Forelimb muscle (tissue), 1 donor: ENCODE measurements at places on chromosomes 2 and 18. TPM values are rescaled to one million over a fixed set of nuclear protein-coding genes. Genes with fewer than 3 reads are reported as not detected.

DNA sequence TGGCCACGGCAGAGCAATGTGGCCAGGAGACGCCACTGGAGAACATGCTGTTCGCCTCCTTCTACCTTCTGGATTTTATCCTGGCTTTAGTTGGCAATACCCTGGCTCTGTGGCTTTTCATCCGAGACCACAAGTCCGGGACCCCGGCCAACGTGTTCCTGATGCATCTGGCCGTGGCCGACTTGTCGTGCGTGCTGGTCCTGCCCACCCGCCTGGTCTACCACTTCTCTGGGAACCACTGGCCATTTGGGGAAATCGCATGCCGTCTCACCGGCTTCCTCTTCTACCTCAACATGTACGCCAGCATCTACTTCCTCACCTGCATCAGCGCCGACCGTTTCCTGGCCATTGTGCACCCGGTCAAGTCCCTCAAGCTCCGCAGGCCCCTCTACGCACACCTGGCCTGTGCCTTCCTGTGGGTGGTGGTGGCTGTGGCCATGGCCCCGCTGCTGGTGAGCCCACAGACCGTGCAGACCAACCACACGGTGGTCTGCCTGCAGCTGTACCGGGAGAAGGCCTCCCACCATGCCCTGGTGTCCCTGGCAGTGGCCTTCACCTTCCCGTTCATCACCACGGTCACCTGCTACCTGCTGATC lies 4.9 kb downstream of the GPR17 start:
- DNase-seq, result no peak

- DNase-seq, result no peak
Observed at GRCh38 chr18:3979024-3979423, 476.1 kb downstream of the DLGAP1 start.

DNA sequence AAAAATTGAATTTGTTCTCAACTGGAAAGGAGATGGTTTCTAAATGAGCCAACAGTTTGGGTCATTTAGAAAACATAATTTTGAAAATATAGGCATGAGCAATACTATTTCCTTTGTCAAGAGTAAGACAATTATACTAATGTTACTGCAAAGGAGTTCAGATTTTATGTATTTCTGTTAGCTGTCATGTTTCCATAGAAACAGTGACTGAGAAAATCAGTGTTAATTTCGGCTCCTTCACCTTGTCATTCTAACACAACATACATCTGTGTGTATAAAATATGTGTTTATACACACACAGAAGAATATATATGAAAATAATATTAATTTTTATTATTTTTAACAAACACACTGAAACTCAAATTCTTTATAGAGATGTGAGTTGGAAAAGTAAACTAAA lies 178.0 kb upstream of the SPHKAP start:
- no peak for DNase-seq

DNA sequence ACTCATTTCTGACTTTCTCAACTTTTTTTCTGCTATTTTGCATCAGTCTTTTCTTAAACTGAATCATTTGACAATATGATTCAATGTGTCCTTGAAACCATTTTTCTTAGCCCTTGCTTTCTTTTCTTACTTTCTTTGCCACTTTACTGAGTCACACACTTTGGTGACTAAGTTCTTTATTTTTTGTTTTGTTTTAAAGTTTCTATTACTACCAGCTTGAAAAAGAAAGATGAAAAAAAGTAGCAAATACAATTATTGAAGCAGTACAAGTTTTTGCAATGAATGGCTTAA lies 116.5 kb downstream of the DOCK10 start:
- DNase-seq, result no peak

DNA sequence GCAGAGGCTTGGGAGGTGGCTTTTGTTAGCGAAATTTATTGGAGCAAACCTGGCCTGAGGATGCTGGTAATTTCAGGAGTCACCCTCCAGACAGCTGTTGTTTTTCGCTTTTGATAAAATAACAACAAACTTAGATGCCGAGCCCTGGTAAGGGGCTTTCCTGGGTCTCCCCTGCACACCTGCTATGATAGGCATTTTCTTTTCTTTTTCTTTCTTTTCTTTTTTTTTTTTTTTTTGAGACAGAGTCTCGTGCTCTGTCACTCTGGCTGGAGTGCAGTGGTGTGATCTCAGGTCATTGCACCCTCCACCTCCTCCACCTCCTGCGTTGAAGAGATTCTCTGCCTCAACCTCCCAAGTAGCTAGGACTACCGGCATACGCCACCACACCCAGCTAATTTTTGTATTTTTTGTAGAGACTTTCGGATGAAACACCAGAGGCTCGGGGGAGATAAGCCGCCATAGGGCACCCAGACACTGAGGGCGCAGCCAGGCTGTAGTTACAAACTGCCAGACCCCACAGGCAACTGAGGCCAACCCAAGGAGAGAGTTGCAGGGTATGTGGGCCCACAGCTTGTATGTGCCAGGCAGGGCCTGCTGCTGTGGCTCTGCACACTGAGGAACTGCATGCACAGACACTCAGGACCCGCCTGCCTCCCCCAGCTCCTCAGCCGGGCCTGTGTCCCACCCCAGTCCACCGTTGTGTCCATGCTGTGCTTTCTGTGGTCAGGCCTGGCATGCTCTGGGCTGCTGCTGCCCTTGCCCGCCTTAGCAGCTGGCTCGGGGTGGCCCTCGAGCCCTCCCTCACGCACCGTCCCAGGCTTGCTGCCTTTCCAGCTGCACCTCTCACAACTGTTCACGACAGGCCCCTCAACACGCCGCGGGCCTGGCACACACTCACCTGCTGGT lies 3.9 kb downstream of the GYPC start:
- DNase-seq, result no peak

DNA sequence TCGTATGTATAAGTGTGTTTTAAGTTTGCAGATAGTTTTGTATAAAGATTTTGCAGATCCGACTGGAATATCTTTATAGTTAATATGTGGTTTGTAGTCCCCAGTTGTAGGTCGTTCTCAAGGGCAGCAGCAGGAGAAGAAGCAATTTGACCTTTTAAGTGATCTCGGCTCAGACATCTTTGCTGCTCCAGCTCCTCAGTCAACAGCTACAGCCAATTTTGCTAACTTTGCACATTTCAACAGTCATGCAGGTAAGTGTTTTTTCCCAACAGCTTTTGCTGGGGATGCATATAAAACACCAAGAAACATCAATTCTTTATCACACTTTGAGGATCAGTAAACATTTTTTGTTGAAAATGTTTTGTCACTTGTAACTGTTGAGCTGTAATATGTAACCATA lies 52.7 kb downstream of the AGFG1 start:
- DNase-seq, result no peak

DNA sequence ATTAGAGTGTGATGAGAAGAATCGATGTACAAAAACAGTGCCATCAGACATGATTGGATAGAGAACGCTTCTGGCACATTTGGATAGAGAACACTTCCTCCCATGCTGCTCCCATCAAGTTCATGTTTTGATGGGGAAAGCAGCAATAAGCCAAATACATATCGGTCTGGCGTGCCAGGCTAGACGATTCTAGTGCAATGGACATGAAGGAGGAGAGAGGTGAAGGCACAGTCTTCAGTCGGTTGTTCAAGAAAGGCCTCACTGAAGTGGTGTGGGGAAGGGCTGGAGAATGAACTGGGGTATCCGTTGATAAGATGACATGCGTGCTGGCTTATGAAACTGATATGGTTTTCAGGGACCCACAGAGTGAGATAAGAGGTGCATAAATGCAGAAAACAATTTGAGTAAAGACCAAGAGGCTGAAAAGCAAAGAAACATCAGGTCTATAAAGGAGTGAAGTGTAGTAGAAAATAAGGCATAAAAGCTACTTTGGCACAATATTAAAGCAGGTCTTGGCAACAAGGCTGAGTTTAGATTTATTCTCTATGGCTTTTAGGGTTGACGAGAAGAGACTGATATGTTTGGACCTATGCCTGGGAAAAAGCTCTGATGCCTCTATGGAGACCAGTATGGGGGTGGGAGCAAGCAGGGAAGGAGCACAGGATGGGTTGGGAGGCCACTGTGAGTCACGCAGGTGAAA lies 117.6 kb upstream of the PIEZO2 start:
- no peak for DNase-seq

Gene CDH2
- 4.4 TPM for polyA plus RNA-seq

Gene RNMT
- 33.6 TPM for polyA plus RNA-seq
